ENCODE measurements at places on chromosomes 13 and 19.

GRCh38 chr13:31198519-31198918, 1.3 kb upstream of the B3GLCT start:
- no peak for DNase-seq

- DNase-seq = no peak
These were observed 199.6 kb downstream of the OXGR1 start for GRCh38 chr13:96794669-96795068.

DNA sequence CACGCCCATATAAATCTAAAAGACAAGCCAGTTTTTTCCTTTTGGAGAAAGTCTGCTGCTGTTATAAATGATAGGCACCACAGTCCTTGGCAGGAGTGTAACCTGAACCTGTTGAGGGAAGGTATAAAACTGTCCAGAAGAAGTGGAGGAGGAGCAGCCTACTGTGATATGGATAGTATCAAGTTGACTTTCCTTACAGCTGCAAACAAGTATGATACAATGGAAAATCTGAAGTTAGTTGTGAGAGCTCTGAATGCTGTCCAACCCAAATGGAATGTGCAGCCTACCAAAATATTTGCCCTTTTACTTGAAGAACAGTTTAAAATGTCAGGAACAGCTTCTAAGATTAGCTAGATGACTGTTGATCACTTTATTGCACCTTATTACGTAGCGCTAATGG, 399.6 kb downstream of the FGF14 start:
- DNase-seq = no peak

DNA sequence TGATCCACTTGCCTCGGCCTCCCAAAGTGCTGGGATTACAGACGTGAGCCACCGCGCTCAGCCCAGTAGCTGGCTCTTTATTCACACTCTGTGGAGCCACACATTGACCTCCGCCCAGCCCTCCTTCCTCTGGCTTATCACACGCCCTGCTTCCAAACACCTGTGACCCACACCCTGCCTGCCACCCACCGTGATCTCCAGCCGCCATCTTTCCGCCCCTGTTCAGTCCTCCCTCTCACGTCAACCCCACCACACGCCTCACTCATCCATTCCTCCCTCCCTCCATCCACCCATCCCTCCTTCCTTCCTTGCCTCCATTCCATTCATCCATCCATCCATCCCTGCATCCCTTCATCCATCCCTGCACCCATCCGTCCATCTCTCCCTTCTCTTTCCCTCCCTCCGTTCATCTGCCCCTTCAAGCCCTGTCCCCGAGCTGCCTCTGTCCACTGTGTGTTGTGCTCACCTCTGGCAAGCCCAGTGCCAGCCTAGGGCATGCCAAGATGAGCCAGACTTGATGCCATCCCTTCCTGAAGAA, 17.6 kb downstream of the ZNF296 start:
- DNase-seq = no peak

DNA sequence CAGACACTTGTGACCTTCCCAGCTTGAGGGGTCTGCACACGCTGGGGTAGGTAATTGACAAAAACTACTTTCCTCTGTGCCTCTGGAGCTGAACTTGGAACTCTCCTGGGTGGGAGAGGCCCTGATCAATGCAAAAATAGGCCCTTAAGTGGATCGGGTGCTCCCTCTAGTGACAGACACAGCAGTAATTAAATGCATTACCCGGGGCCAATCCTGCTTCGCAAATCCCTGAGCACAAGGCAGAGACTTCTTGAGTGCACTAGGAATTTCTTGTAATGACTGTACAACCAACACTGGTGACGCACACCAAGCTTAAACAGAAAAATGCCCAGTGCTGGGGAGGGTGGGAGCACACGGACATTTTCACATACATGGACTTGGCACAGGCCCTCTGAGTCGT, 10.6 kb upstream of the UBE2S start:
- peak; percentile 30 for DNase-seq

GRCh38 chr13:41268764-41269163, 5.4 kb upstream of the MTRF1 start:
- DNase-seq = no peak

GRCh38 chr19:17757125-17757524, 5.8 kb downstream of the FCHO1 start:
- DNase-seq = no peak

DNA sequence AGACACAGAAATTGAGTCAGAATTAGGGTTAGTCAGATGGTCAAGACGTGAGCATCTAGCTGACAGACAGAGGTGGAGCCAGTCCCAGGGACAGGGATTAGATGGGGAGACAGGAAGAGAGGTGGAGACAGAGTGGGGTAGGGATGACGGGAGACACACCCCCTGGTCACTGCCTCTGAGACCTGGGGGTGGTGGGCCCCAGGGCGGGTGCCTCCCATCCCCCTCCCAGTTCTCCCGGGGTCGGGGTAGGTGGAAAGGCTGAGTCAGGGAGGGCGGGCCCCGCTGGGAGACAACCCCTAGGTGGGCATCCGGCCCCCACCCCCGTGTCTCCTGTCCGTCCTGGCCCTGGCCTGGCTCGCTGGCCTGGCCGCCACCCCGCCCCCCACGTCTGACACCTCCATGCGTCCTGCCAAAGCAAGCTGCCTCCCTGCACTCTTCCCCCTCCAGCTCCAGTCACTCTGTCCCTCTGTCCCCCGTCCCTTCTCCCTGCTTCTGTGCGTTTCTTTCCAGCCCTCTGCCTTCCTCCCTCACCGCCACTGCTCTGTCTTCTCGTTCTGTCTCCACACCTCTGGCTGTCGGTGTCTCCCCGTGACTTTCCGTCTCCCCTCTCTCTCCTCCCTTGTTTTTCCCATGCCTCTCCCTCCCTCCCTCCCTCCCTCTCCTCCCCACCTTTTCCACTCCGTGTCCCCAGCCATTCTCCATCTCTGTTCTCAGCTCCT, 15.1 kb downstream of the CCDC97 start:
- no peak for DNase-seq

DNA sequence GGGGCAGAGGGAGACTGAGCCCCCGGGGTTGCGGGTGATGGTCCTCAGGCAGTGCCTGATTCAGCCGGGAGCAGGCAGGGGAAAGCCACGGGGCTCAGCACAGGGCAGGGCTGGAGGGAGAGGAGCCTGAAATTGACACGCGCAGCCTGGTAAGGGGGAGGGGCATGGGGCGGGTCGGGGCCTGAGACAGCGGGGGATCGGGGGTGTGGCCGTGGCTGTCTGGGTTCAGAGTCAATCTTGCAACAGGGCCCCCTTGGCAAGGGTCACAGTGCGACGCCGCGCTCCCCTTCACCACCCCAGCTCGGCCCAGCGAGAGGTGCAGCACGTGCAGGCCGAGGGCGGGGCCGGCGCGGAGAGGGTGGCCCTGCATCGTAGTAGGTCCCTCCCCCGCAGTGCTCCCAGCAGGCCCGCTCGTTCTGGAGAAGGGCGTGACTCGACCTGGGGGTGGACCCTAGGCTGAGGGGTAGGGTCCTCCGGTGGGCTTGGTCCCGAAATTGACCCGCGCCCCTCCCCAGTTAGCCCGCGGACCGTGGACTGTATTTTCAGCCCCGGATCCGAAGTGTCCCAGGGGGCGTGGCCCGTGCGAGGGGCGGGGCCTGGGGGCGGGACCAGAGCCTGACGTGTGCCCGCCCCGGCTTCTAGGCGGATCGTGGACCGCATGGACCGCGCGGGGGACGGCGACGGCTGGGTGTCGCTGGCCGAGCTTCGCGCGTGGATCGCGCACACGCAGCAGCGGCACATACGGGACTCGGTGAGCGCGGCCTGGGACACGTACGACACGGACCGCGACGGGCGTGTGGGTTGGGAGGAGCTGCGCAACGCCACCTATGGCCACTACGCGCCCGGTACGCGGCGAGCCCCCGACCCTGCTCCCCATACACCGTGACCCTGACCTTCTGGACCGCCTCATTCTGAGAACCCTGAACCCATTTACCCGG, 6.0 kb downstream of the RCN3 start:
- peak; percentile 80 for DNase-seq

DNA sequence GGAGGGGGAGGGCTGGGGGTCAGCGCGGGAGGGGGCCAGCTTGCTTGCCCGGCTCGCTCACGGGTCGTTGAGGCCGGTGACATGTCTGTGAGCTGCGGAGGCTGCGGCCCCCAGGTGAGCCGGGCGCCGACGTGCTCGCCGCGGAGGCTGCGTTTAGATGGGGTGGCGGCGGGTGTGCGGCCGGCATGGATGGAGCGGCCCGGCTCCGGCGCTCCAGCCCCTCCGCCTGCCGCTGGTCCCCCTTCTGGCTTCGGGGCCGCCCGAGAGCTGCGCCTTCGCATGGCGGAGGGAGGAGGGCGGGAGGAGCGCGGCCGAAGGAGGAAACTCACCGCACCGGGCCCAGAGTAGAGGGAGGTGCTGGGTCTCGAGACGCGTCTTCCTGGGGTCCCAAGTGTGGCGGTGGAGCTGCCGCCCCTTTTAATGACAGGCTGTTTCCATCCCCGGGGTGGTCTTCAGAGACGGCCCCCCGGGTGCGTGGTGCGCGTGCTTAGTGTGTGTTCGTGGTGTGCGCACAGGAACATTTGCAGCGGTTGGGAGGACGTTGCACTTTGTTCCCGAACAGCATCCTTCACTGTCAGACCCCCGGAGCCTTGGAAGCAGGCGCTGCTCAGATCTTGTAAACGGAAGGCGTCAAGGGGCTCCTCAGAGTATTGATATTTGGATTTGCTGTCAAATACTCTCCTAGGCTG, at the start of gene AKAP11:
TSS of gene AKAP11 (plus strand) at position 38 of the 689 bp plus-strand sequence. CDS start 14,197 bp downstream, outside the sequence.
- DNase-seq = peak; percentile 31

GRCh38 chr19:11296264-11296663, 304 bp downstream of the TSPAN16 start:
- no peak for DNase-seq

DNA sequence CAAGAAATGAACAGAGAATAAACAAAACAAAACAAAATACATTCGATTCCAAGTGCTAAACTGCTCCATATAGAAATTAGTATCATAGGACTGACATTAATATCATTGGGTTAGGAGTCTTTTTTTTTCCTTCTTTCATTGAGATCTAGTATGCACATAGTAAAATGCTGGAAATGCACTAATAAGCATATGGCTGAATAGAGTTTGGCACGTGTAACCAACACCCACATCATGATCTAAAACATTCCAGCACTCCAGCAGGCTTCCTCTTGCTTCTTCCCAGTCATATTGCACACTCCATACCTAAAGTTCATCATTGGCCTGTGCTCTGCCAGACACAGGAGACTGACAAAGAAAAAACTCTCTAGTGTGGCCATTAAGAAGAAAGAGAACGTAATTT, 117.5 kb downstream of the POU4F1 start:
- DNase-seq = no peak

DNA sequence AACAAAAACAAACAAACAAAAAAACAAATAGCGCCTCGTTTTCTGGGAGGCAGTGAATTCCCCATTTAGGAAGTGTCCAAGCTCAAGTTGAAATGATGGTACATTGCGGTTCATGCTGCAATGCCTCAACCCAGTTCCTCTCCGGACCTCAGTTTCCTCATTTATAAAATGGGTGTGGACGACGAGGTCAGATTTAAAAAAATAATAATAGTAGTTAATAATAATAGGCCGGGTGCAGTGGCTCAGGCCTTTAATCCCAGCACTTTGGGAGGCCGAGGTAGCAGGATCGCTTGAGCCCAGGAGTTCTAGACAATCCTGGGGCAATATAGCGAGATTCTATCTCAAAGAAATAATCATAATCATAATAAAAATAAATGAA, 15.5 kb upstream of the ERCC1 start:
- DNase-seq = no peak

DNA sequence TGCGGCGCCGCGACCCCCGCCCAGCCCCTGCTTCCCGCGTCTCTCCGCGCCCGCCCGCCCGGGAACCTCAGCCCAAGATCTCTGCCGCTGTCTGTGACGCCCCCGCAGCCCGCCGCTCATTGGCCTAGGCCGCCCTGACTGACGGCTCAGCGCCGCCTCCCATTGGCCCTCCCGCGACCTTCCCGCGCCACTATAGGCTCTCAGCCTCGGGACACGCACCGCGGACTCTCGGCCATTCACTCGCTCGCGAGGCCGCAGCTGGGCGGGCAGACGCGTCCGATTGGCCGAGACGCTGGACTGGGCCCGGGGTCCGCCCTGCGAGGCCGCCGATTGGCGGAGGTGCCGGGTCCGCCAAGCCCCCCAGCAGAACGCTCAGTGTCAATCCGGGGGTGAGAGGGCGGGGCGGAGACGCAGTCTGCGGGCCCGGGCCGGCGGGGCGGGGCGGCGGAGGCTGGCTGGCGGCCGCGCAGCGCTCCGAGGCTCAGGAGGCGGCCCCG, at the start of gene PRKACA:
TSS of gene PRKACA (minus strand) at position 95 of the 497 bp plus-strand sequence. CDS start 215 bp downstream, outside the sequence.
- DNase-seq = peak; percentile 98

- DNase-seq = no peak
These were observed 6.2 kb upstream of the ZNF497 start for GRCh38 chr19:58368561-58369360.

GRCh38 chr19:11659612-11660011, 62.3 kb downstream of the ZNF627 start:
- no peak for DNase-seq

DNA sequence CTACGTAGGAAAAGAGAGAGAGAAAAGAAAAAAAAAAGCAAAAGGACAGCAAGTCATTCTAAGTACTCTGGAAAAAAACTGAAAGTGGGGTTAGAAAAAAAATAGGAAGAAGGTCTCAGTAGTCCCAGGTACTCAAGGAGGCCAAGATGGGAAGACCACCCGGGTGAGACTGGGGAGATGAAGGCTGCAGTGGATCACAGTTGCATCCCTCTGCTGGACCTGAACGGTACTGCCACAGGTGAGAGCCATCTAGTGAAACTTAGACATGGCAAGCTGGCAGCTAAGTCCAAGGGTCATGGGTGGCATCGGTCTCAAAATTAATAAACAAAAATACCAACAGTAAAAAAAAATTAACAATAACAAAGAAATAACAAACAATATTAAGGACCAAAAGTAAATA, 41.0 kb upstream of the ZNF91 start:
- DNase-seq = no peak

DNA sequence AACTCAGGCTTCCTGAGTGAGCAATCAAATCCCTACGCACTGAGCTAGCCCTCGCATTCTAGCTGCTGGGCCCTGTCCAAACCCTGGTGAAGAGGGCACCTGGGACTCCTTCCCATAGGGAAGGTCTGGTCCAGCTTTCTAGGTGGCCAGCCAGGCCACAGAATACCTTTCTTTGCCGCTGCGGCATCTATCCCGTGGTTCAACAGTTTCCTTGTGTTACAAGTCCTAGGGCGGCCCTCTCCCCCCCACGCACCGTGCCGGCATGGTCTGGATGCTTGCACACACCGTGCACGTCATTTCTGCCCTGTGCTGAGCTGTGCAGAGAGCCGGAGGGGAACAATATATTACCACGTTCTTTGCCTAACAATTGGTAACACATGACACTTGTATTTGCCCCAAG, 164.6 kb upstream of the TSHZ3 start:
- DNase-seq = no peak

GRCh38 chr19:48648134-48648533, 2.1 kb upstream of the CA11 start:
- no peak for DNase-seq

DNA sequence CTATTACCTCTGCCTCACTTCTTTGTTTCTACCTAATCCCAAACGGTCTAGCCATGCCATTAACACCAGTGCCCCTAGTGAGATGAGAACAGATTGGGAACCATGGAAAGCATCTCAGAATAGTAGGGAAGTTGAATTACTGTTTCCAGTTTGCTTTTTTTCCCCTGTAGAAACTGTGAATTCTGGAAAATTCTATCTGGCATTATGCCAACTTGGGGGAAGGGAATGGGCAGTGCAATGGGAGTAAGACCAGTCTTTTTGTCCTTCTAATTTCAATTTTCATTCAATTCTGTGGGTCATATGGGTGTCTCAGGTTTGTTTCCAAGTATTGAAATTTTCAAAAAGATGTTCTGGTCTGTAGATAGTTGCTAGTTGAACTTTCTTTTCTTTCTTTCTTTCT, 1666.1 kb downstream of the SLITRK1 start:
- no peak for DNase-seq

Measured in central memory CD8-positive, alpha-beta T cell (primary cell).